Kidney epithelial cell (primary cell): ENCODE measurements at places on chromosomes 5 and 9.

DNA sequence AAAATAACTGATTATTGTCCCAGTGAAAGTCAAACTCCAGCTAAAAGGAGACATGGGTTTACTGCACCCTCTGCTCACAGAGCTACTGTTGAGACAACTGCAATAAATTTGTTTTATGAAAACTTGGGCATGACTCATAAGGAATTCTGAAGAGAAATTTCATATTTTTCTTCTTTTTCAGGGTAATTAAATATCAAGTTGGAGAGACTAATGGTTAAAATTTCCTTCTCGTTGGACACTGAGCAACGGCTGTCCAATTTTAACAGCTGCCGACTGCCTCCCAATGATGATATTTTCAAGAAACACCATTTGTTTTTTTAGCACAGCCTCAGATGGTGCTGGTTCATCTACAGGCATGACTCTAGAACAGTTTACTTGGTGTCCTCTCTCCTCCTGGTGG lies 259.2 kb upstream of the RGMB start:
- no peak for DNase-seq

DNA sequence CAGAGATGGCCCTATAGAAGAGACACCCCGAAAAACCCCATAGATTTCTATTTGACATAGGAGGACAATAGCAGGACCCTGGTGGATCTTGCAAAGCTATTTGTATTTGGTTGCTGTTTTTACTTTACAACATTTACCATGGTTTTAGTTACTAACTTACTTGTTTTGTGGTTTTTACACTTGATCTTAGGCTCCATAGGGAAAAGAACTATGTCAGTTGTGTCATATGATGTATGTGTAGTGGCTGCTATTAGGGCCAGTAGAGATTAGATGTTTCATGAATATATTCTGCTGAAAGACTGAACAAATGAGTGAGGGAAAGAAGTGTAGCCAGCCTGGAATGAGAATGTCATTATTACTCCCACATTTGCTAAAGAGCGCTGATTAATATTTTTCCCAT lies 388.1 kb downstream of the SEMA5A start:
- DNase-seq = no peak

GRCh38 chr9:35690614-35691333 lies 1.0 kb upstream of the TPM2 start:
- no peak for DNase-seq

DNA sequence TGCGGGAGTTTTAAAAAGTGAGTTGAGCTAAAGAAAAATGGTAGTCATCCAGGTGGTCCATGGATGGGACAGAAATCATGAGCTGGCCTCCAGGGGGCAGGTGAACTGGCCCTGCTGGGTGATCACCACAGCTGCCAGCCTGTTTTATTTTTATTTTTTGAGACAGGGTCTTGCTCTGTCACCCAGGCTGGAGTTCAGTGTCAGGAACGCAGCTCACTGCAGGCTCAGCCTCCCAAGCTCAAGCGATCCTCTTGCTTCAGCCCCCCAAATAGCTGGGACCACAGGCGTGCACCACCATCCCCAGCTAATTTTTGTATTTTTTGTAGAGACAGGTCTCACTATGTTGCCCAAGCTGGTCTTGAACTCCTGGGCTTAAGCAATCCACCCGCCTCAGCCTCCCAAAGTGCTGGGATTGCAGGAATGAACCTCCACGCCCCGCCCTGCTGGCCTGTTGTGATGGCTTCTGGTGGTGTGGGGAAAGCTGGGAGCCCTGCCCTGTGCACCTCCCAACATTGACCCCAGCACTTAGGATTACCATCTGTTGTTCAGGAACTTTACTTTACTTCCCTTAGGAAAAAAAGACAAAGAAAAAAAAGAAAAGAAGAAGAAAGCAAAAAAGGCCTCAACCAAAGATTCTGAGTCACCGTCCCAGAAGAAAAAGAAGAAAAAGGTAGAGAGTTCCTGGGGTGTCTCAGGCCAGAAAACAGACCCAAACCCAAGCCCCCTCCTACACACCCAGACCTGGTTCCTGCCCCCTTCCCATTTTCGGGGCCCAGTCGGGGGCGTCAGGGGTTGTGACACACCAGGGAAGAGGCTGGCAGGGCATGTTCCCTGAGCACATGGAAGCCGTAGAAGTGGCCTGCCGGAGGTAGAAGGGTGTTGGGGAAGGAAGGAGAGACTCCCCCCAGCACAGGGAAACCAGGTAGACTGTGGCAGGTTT lies 14.7 kb downstream of the CD74 start:
- no peak for DNase-seq

DNA sequence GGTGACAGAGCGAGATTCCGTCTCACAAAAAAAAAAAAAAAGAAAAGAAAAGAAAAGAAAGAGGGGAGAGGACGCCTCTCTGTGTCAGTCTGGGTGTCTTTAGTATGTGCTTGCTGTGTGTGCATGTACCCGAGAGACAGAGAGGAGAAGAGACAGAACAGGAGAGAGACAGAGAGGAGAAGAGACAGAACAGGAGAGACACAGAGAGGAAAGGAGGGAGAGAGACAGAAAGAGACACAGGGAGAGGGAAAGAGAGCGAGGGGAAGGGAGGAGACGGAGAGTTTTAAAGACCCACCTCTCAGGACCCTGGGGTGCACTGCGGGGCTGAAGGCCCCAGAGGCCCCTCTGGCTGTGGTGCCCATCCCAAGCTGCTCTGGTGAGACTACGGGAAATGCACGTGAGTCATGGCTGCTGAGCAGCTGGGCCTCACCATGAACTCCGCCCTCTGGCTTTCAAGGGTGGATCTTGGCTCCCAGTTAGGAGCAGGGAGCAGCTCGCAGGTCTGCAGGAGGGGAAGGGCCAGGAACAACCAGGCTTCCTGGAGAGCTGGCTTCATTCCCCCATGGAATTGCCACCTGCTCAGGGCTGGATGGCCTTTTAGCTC lies 7.9 kb downstream of the SLC6A3 start:
- DNase-seq = no peak

- no peak for DNase-seq
These were observed 114.0 kb downstream of the MAT2B start for GRCh38 chr5:163619273-163619934.

GRCh38 chr5:138724470-138725146 lies 28.6 kb upstream of the CTNNA1 start:
- DNase-seq = no peak

- no peak for DNase-seq
These were observed 33.1 kb downstream of the LVRN start for GRCh38 chr5:115995351-115995750.

- no peak for DNase-seq
These were observed 53.1 kb downstream of the PLPPR1 start for GRCh38 chr9:101081641-101082040.

DNA sequence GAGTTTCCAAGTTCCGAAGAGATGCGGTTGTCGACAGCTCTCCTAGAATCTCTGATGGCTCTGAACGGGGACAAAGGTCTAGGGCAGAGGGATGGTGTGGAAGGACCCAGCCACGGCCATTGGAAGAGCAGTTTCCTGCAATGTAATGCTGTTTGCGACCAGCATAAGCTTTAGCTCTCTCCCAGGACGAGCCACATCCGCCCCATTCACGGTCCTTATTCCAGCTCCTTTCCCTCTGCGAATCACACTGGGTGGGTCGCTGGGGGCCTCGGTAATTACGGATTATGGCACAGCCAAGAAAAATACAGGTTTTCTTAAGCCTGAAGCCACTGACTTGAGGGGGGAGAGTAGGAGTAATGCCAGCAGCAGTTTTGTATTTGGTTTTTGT lies 22.7 kb downstream of the ANXA2R start:
- DNase-seq = no peak

GRCh38 chr5:75192804-75193203 lies 43.9 kb downstream of the ANKRD31 start:
- no peak for DNase-seq

GRCh38 chr5:172045315-172045632 lies 38.8 kb upstream of the FBXW11 start:
- no peak for DNase-seq

DNA sequence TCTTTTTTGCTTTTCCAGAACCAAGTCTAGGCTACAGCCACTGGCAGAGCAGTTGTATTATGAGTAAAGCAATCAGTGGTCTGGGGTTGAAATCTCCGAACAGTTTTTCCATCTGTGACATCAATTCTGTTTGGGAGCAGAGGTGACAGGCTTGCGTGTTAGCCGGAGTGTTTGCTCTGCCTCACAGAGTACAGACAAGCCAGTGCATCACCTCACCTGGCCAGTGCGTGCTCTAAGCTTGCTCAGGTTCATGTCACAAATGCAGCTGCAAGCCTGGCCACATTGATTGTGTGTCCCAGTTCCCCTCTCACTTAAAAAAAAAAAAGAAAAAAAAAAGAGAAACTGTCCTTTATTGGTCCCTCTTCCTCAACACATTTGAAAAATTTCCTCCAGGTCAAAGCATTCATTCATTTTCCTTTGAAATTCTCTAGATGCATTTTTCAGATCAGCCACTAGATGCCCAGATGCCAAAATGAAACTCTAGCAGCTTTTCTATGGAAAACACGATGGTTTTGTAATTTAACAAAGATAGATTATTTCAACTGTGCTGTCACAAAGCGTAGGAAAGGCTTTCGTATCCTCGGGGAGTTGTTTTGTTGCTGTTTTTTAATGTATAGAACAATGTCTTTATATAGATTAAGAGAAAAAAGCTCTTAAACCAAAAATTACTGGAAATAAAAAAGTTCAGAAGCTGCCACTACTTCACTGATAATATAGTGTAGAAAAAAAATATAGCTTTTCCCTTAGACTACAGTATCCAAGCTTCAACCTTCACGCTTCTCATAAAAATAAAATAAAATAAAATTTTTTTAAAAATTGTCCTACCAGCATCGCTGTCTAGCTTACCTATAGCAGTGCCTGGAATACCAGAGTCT lies 585.5 kb downstream of the TLE1 start:
- DNase-seq = no peak

DNA sequence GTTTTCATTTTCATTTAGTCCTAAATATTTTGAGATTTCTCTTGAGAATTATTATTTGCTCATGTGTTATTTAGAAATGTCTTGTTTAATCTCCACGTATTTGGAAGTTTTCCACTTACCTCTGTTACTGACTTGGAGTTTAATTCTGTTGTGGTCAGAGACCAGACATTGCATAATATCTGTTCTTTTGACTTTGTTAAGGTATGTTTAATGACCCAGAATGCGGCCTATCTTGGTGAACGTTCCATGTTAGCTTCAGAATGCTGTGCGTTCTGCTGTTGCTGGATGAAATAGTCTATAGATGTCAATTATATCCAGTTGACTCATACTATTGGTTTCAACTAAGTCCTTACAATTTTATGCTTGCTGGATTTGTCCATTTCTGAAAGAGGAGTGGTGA lies 325.3 kb upstream of the TARS1 start:
- no peak for DNase-seq

DNA sequence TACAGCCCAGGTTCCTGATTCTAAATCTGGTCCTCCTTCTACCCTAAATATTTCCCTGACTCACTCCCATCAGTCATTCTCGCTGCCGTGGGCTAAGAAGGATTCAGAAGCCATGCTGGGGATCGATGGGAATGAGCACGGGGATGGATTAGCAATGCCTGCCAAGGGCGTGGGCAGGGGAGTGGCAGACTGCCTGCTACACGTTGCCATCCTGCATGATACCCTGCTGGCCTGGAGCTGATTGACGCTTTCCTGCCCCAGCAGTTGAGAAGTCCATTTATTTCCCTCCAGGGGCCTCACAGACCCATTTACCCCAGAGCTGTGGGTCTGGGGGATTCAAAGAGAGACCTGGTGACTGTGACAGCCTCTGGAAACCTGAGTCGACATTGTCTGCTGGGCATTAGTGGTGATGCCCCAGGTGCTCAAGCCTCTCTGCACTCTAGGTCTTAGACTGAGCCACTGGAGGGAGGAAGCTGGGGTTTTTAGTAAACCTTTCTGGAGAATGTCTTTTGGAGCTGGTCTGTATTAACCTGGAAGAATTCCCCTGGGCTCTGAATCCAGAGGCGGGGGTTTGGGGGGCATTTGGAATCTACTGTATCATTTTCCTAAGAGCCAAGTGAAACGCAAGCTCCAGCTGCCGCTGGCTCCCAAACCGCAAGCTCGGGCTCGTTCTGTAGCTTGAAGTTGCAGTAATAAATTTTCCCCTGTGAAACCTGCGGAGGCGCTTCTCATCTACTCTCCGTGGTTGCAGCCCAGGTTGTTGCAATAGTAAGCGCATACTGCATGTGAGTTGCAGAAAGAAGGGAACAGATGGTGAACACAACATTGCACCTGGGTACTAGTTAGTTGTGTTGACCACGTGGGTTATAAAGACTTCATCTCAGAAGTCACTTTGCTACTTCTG lies 76.3 kb upstream of the RAPGEF1 start:
- no peak for DNase-seq

DNA sequence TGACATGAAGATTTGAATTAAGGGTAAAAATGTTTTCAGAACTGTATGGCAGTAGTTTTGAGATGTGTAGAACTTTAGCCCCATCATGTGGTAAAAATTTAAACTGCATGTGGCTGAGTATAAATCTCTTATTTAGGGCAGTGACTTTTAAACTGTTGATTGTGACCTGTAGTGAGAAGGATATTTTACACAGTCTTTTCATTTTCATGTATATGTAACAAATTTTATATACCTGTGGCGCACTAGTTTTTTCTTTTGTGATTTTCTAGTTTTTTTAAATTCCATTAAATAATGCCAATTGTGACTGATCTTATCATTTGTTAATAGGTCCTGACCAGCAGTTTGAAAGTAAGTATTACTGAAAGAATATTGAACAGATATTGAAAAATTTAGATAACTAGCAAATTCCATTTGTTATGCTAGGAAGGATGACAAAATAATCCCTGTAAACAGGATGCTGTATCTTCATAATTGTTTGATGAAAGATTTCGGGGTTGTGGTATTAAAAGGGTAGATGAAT lies 47.2 kb downstream of the GPBP1 start:
- DNase-seq = no peak

DNA sequence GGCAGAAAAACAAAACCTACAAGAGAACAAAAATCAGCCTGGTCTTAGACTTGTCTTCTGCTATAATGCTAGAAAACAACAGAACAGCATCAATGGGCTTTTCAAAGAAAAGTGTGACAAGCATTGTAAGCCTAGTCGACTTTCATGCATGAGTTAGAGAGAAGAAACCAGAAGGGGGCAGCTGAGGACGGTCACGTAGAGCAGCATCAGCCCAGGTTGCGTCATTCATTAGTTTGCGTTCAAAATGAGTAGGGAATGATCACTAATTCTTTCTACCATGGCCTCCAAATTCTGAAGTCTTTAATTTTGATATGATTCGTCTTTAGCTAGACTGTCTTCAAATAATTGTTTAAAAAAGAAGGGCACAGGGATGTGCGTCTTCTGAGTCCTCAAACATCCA lies 4.7 kb upstream of the ISCA1 start:
- peak; percentile 12 for DNase-seq

DNA sequence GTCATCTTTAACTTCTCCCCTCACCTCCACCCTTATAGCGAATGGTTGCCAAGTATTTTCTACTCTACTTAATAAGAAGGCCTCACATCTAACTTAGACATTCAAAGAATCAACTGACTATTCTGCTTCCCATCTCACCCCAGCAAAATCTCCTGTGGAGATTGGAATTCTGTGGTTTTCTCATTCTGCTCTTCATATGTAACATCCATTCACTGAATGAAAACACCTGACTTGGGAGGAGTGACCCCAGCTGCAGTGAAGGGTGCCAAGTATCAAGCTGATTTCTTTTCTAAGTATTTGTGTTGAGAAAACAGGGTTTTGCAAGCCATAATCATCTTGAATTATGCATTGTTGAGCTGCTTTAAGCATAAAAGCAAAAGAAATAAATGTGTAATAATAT lies 42.5 kb upstream of the TAF1L start:
- no peak for DNase-seq
